CD4-positive, alpha-beta T cell treated with Interleukin-17A for 4 hours (primary cell): ENCODE measurements at places on chromosomes 16 and 17.

DNA sequence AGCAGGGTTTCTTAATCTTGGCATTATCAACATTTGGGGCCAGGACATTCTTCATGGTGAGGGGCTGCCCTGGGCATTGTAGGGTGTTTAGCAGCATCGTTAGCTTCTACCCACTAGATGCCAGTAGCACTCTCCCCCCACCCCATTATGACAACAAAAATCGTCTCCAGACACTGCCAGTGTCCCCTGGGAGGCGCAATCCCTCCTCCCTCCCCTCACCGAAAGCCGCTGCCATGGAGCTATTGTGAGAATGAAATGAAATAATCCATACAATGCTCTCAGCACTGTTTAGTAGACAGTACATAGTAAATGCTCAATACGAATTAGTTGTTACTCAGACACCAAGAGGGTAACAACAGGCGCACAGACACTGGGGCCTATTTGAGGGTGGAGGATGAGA is 502.9 kb downstream of the NPIPA7 start:
- DNase-seq = no peak

DNA sequence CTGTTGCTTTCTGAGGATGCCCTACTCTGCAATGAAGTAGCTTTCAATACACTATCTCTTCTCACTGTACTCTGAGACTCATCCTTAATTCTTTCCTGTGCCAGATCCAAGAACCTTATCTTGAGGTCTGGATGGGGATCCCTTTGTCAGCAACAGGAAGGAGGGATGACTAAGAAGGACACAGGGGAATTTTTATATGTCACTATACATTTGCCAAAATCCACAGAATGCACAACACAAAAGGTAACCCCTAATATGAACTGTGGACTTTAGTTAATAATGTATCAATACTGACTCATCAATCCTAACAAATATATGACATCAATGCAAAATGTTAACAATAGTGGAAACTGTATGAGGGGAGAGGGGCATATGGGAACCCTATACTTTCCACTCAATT is 4.7 kb upstream of the RBBP6 start:
- DNase-seq = no peak

- DNase-seq = no peak
Measured at GRCh38 chr17:56543280-56543679, 50.2 kb upstream of the NOG start.

- no peak for DNase-seq
Measured at GRCh38 chr16:81170824-81171223, 67.7 kb upstream of the BCO1 start.

GRCh38 chr16:85425074-85425662 is 188.0 kb upstream of the GSE1 start:
- DNase-seq = no peak

GRCh38 chr17:43994272-43995149 is 9.9 kb upstream of the NAGS start:
- DNase-seq = peak; percentile 75

- DNase-seq = no peak
Measured at GRCh38 chr16:78780808-78781207, 681.4 kb downstream of the WWOX start.
